ENCODE measurements at places on chromosomes 11 and 22.
A peak's percentile ranks its signal among the peaks of the same experiment; 100 is the strongest.

DNA sequence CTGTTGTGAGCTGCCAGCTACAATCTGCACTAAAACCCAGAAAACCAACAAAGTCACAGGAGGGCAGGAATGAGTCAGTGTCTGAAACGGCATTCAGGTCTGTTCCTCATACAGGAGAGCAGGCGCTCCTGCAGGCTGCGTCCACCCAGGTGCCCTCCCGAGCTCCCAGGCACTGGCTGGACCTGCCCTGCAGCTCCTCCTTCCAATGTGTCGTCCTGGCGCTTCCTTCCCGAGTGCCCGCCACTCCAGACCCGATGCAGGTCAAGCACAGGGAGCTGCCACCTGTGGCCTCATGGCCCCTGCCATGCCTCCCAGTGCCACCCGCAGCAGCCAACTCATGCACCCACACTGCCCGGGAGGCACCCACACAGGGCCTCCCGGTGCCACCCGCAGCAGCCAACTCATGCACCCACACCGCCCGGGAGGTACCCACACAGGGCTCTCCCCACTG is 12.0 kb downstream of the BRD1 start:
- ATAC-seq, result no peak

DNA sequence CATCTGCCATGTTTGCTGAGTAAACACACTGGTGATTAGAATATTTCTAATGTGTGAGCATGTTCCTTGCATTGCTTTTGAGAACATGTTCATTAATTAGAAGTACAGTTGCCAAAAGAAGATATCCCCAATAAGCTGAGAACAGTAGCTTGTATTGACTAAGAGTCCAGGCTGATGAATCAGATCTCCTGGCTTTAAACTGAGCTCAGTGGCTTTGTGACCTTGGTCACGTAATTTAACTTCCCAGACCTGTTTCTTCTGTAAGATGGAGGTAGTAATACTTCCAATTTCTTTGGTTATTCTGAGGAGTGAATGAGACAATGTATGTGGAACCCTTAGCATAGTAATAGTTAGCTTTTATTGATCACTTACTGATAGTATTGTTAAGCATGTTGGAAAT is 61.9 kb downstream of the CYB5R2 start:
- no peak for ATAC-seq

DNA sequence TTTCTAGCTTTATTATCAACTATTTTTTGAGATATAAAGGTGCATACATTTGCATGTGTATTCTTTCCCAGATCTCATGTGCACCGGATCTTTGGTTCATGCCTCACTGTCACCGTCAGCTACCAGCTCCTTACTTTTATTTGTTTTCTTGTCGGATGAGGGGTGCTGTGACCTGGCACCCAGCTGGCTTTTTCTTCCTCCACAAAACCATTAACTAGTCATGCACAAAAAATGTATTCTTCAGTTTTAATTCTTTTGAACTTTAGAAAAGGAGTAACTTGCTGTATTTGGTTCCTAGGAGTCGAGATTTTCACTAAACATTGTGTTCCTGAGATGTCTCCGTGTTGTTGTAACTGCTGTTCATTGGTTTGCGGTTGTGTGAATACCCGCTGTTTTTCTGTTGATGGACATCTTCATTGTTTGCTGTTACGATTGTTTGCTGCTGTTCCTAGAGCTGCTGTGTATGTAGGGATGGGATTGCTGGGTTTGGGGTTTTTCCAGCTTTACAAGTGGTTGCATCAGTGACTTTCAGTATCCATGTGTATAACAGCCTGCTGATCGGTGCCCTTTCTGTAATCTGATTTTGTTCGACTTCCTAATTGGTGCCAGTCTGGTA is 39.4 kb downstream of the MOV10L1 start:
- ATAC-seq, result no peak

DNA sequence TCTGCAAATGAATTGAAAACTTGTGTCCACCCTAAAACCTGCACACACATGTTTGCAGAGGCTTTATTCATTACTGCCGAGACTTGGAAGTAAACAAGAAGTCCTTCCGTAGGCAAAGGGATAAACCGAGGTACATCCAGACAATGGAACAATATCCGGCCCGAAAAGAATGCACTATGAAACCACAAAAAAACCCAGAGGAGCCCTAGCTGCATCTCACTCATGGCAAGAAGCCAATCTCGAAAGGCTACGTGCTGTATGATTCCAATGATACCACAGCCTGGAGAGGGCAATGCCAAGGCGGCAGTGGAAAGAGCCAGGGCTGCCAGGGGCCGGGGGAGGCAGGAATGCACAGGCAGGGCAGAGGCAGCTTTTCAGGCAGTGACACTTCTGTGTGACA is 3.2 kb upstream of the MRPL23 start:
- ATAC-seq, result no peak

GRCh38 chr11:122126024-122126688 is 10.1 kb upstream of the BLID start:
- ATAC-seq, result no peak

- ATAC-seq, result no peak
Measured at GRCh38 chr11:72579816-72580641, 94.2 kb downstream of the PDE2A start.

- peak; percentile 52 for ATAC-seq
Measured at GRCh38 chr11:58629857-58630256, 7.4 kb downstream of the CNTF start.

DNA sequence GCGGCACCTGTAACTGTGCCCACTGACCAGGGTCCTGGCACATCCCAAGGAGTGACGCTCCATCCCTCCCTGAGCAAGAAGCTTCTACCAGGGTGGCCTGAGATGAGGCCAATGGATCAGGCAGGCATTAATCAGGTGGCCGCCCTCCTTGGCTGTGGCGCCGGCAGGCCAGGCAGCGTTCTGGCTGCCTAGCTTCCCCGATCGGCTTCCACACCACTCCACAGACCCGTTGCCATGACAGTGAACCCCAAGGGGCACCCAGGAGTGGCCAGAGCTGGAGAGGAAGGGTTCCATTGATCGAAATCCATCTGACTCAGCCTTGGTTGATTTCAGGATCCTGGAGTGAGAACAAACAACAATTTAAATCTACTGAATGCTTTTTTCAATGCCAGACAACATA is 20.5 kb downstream of the LRRC55 start:
- no peak for ATAC-seq

GRCh38 chr11:40544162-40544561 is 915.3 kb downstream of the LRRC4C start:
- ATAC-seq, result no peak

DNA sequence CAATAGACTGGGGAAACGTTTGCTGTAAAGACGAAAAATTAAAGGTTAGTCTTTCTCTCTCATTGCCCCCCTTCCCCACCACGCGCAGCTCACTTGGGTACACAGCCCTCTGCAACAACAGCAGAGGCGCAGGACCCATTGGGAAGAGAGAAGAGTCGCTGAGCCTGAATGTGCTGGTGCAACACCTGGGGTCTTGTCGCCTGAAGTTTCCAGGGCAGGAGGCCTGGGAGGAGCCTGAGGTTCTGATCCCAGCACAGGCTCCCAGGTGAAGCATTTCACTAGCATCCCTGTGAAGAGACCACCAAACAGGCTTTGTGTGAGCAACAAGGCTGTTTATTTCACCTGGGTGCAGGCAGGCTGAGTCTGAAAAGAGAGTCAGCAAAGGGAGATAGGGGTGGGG is 116.2 kb upstream of the NTM start:
- no peak for ATAC-seq

DNA sequence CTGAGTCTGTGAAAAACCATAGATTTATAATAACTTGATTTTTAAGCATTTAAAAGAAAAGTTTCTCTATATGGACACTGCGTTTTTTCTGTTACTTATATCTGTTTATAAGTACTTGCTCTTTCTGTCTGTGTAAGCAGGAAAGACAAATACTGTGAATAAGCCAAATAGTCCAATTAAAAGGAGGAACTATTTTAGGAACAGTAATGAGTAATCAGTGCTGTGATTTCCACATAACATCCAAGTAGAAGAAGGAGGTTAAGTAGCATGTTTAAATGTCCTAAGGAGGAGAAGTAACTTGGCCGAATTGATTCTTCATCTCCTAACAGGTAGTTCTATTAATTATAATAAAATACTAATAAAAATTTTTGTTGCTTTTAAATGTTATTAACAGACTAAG is 40.8 kb downstream of the ZNF214 start:
- no peak for ATAC-seq

GRCh38 chr22:19958083-19959042 is 16.7 kb upstream of the TXNRD2 start:
- ATAC-seq, result no peak

DNA sequence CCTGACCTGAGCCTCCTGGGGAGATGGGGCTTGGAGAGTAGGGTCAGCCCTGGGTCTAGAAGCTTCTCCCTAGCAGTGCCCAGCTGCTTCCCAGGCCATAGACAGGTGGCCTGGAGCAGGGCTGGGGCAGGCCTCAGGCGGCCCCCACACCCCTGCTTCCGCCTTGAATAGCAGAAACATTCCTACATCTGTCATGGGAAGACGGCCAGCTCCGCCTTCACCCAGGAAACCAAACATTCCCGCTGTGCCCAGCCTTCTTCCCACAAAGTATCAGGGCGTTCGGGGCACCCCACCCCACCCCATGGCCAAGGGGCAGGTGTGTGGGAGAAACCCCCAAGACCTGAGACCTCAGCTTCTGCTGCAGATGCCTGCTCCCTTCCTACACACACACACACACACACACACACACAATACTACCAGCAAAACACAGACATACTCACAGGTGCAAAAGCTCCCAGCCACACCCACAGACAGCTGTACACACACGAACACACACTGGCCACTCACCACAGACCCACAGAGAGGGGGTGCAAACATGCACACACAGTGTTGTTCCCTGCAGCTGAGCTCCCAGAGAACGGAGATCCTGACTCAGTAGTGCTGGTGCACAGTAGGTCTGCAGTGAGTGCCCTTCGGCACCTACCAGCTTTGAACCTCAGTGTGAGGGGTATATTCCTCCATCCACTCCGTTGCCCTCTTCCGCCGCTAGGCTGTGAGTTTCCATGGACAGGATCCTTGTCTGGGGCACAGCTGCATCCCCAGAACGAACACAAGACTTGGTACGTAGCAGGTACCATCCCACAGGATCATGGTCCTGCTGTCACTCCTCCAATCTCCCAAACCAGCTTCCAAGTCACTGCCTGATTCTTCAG is 37.4 kb downstream of the PDGFB start:
- no peak for ATAC-seq

- ATAC-seq, result no peak
Measured at GRCh38 chr11:113979431-113979830, 4.5 kb downstream of the HTR3A start.

DNA sequence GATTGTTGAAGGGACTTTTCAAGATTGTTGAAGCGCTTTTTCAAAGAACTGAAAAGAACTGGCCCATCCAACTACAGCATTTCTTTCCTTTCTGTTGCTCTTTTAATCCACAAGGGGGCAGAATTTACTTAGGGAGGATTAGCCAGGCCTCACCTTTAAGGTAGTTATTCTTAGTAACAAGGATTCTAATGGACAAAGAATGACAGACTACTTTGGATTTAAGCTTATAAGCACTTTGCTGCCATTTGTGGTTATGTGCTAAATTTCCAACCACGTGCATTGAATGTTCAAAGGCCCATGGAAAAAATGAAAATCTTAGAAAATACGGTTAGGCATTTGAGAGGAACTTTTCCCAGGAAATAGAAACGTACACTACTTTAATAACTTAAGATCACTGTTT is 49.5 kb upstream of the HSPA8 start:
- ATAC-seq, result peak; percentile 80

- no peak for ATAC-seq
Measured at GRCh38 chr11:698493-699115, 3.0 kb downstream of the TMEM80 start.

GRCh38 chr11:95512177-95512576 is 277.4 kb downstream of the FAM76B start:
- no peak for ATAC-seq

GRCh38 chr11:112941104-112941503 is 20.1 kb upstream of the NCAM1 start:
- ATAC-seq, result no peak

GRCh38 chr11:3043315-3043871 is 13.8 kb downstream of the CARS1 start:
- ATAC-seq, result peak; percentile 83

DNA sequence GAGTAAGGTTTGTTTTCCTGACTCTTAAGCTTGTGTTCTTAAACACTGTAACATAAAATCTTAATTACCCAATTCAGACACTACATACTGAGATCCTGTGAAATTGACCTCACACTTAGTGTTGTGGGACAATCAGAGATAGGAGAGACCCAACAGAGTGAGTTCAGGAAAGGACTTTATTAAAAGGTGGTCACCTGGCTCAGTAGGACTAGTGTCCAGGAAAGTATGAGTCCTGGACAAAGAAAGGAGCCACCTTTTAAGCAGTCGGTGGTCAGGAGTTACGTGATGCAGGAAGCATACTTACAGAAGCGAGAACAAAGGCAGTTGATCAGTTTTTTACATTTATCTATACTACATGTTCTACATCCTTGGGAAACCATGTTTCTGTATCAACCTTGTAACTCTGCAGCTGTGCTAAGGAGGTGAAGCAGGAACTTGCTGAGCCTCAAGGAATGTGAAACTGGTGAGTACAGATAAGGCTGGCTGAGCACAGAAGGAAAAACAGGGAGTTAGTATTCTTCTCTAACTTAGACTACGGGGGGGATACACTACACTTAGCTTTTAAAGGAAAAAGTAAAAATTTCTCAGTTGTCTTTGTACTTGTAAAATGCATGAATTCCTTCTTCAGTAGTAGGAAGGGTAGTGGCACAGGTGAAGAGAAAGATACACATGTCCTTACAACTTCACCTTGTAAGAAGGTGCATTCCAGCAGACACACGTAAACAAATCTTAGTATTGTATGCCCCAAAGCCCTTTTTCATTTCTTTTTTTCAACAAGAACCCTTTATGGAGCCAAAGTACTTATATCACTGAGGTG is 15.1 kb downstream of the OR51E1 start:
- ATAC-seq, result no peak

DNA sequence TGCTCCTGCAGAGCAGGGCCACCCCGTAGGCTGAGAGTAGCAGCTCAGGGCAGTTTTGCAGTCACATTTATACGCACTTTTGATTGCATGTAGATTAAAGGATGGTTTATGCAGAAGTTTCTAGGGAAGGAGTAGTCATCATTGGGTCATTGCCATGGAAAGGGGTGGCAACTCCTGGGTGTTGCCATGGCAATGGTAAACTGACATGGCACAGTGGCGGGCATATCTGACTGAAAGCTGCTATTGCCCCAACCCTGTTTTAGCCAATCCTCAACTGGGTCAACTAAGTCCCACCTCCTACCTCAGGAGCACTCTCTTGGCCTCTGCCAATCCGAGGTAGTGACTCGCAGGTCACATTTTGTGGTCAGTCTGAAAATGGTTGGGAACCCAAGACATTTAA is 2.4 kb upstream of the ARSA start:
- no peak for ATAC-seq

DNA sequence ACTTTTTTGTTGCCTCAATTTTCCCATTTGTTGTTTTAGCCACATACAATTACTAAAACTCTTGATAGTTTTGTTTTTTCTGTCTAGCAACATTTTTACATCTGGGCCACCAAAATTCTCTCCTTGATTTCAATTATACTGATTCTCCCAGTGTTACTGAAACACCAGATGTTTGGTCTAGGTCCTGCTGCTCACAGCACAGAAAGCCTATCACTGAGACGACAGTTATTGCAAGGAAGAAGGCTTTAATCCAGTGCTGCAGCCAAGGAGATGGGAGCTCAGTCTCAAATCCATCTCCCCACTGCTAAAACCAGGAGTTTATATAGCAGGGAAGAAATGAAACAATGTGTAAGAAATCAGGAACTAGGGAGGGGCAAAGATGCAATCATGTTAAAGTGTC is 837.7 kb upstream of the CNTN5 start:
- ATAC-seq, result no peak
